ENCODE measurements at places on chromosomes 4 and X.

- no peak for DNase-seq
Measured at GRCh38 chrX:15870310-15870709, 15.7 kb upstream of the AP1S2 start.

GRCh38 chr4:185713272-185713671 lies 98.7 kb downstream of the SORBS2 start:
- DNase-seq: no peak

DNA sequence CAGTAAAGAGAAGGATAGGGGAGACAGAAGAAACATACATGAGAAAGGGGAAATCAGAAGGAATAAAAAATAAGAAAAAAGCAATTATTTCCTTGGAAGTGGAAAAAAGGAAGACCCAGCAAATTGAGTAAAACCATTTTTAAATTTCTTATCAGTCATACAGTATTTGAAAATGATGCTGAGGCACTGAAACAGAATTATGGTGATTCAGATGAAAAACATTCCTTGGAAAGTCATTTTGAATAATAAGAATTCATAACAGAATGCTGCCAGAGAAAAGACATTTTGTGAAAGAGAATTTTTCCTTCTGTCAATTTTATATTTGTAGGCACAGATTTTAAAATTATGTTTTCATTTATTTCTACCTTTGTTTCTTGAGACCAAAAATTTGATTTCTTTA lies 895.5 kb upstream of the EPHA5 start:
- no peak for DNase-seq

- DNase-seq: no peak
Measured at GRCh38 chr4:118772081-118772766, 63.7 kb downstream of the SEC24D start.

DNA sequence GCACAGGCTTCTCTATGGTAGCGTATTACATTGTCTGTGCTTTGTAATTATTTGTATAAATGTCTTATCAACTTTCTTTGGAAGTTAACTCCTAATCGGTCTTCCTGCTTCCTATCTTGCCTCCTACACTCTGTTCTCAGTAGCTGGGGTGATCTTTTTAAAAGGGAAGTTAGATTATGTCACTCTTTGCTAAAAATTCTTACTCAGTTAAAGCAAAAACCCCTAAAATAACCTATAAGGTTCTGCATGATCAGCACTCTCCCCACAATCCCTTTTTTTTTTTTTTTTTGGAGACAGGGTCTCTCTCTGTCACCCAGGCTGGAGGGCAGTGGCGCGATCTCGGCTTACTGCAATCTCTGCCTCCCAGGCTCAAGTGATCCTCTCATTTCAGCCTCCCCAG lies 2.6 kb upstream of the PRPS1 start:
- DNase-seq: no peak

- no peak for DNase-seq
Measured at GRCh38 chrX:153477901-153478300, 7.5 kb upstream of the HAUS7 start.

DNA sequence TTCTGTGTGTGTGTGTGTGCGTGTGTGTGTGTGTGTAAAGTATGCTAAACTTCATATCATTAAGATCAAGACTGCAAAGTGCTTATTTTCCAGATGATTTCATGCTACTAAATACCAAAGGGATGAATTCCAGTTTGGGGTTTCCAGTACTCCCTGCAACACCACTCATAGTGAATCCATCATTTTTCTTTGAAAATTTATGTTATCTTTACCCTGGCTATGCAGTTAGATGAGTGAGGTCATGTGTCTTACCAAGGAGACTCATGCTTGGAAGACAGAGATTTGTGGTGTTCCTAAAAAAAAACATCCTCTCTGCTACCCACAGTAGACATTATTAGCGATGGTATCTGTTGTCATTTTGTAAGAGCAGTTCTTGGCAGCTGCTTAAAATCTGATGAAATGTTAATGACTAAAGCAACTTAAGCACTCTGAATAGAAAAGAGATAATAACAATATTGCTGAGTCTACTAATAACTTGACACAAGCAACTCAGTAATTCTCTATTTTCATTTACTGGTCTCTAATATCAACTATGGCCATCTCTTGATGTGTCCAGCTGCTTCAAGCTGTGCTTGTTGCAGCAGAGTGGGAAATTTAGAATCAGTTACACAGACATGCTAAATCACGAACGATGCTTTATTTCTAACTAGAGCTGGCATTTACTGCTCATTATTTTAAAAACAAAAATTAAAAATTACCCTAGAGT lies 1953.0 kb upstream of the IGFBP7 start:
- DNase-seq: no peak
